BJ (cell line): ENCODE measurements at places on chromosomes 12 and 14. TPM values are rescaled to one million over a fixed set of nuclear protein-coding genes. Genes with fewer than 3 reads are reported as not detected.

Gene APOF
- not detected in 2 replicates for polyA plus RNA-seq

Gene KRT71
- not detected in 2 replicates for polyA plus RNA-seq

Gene FAM186B
- polyA plus RNA-seq, result 0.11 and 0.12 TPM in 2 replicates

Gene IAPP
- not detected in 2 replicates for polyA plus RNA-seq

Gene OVCH1
- polyA plus RNA-seq, result 0.05 and 0.06 TPM in 2 replicates

Gene DEPDC4
- polyA plus RNA-seq, result 0.28 and 0.43 TPM in 2 replicates
